ENCODE measurements at places on chromosomes 12 and 14. TPM values are rescaled to one million over a fixed set of nuclear protein-coding genes. Genes with fewer than 3 reads are reported as not detected.

Gene KRT2
- total RNA-seq = not detected

Gene LRP1
- 381 TPM for total RNA-seq

Gene ZFHX2
- 0.41 TPM for total RNA-seq

Gene TROAP
- 11.3 TPM for total RNA-seq

Gene PRR13
- total RNA-seq = 59.5 TPM

Gene NKX2-1
- not detected for total RNA-seq

Gene PLEKHH1
- total RNA-seq = 0.45 TPM

Gene ARL1
- 122 TPM for total RNA-seq

Gene DAO
- total RNA-seq = not detected

Gene POMT2
- total RNA-seq = 15.2 TPM

Gene RASAL1
- total RNA-seq = not detected

Gene BCL11B
- total RNA-seq = 0.09 TPM

Gene CCDC38
- not detected for total RNA-seq

Gene SLC10A1
- not detected for total RNA-seq

Gene CACNA2D4
- 0.27 TPM for total RNA-seq

Gene GPR65
- total RNA-seq = not detected

Gene SMCO2
- not detected for total RNA-seq
